ENCODE measurements at places on chromosomes 7 and 10.

GRCh38 chr7:30371321-30371720 is 86.9 kb downstream of the ZNRF2 start:
- no peak for DNase-seq

GRCh38 chr7:139782932-139783331 is 5.1 kb upstream of the HIPK2 start:
- DNase-seq, result no peak

- no peak for DNase-seq
Observed at GRCh38 chr7:133975130-133975529, 152.0 kb upstream of the LRGUK start.

DNA sequence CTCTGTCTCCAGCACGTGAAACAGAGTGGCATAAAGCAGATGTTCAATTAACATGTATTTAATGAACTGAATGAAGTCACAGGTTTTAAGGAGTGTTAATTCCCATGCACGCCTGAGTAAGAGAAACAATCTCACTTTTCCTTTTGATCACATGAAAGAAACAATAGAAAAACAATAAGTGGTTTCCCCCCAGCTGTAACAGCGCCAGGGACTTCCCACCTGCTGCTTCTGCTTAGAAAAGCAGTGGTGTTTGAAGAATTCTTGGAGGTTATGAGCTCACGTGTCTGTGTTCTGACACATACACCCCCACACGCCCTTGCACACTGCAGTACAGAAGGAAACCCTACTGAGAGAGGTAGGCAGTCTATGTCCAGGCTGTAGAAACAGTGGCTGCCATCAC is 51.3 kb upstream of the FRMD4A start:
- no peak for DNase-seq

DNA sequence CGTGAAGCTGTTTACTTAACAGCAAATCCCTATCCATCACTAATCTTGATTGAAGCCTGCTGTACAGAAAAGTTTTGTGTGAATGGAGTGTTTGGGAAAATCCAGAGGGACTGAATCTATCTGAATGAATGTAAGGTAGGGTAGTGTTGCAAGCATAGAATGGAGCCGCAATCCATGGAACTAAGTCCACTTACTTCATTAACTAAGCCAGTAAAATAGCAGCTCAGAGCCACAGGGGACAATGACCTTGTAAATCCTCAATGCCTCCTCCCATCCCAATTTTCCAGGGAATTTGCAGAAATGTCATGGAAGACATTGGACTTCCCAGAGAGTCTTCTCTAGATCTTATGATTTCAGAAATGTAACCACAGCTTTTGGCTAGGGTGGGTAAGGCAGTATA is 15.2 kb downstream of the TBATA start:
- no peak for DNase-seq

DNA sequence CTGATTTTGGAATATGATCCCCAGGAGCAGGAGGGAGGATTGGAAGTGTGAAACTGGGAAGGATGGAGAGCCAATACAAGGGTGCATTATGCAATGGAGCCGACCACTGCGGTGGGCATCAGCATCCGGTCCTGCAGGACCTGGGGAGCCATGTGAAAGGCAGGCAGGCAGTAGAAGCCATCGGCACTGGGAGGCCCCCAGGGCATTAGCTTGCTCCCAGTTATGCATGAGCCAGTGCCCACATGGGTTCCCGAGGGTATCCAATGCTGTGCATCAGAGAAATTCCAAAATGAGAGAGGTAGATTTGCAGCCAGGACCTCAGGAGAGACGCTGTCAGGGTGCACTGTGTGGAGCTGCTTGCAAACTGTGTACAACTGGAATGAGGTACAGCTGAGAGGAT is 8.7 kb upstream of the KCP start:
- DNase-seq, result no peak

DNA sequence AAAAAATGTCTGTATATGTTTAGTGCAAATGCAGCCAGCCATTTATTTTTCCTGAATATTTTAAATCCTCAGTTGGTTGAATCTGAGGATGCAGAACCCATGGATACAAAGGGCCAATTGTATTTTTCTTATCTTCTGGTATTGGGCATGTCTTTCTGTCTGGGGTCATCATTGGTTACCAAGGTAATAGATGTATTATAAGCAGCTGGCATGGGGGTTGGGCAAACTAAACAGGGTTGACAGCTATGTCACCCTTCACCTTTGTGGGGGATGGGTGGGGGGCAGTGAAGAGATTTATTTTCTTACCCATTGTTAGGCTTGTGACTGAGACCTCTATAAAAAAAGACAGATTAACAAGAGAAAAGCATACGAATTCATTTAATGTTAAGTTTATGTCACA is 38.8 kb downstream of the CDHR3 start:
- DNase-seq, result no peak

DNA sequence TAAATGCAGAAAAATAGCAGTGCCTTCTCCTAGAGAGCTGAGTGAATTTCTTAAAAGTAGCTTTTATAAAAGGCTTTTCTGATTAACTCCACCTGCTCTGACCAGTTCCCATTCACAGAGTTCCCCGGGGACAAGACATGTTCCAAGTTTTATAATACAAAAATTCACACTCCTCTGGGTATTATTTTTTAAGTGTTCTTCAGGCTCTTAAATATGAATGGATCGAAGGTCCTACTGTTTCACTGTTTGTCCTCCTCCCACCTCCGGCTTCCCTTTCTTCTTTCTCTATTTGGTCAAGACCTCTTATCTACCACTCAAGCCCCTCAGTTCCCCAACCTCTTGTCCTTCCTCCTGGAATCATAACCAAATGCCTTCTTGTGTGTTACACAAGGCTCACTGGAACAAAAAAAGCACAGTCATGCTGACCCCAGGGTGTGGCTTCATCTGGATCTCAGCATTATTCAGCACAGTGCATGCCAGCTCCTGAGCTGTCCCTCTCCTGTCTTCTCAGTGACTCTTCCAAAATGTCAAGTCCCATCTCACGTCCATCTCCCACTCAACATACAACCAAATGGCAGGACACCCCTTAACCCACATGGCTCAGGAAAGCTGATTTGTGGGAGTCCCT is 222.4 kb downstream of the SORCS1 start:
- DNase-seq, result no peak

DNA sequence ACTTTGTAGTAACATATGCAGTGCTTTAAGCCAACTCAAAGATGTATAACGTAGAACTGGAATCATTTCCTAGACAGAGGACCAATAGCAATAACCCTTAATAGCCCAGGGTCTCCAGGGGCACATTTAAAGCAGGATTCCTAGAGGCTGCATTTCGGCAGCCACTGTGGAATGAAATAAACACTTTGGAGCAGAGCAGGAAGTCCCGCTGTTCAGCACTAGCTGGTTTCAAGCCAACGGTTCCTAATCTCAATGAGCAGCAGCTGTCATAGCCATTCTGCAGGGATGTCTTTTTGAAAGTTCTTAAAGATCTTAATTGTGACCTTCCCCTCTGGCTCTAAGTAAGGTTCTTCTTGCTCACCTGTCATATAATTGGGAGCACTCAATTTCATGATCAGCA is 18.4 kb upstream of the MACROH2A2 start:
- DNase-seq, result no peak

DNA sequence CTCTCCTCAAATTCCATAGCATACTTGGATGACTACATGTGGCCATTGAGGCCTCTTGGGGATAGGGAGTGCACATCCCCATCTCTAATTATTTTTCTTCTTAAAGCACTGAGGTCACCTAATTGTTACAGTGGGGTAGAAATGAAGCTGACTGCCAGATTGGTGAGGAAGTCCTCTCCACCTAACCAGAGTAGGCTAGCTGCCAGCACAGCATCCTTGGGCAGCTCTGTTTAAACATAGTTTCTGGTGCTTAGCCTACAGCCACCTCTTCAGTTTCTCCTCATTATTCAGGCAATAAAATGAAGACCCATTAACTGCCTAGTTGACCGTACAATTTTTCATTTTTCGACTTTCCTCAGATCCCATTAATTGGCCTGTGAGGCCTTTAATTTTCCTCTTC is 104.6 kb downstream of the MLLT10 start:
- DNase-seq, result no peak

- no peak for DNase-seq
Observed at GRCh38 chr7:15284396-15284795, 277.4 kb downstream of the AGMO start.

DNA sequence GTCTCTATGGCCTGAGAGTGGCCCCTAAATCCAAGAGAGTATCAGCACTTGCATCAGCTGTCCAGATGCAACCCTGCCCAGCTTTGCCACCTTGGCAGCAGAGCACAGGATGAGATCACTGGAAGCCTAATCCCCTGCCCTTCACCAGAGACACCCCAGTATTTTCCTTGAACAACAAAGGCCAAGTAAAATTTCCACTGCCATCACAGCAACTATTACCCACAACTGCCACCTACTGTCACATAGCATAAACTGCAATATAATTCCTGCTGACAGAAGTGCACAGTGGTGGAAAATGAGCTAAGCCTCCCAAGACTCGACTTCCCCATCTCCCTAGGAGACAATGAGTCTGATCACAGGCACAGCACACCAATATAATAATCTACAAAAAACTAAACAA is 462.8 kb upstream of the ZWINT start:
- no peak for DNase-seq

DNA sequence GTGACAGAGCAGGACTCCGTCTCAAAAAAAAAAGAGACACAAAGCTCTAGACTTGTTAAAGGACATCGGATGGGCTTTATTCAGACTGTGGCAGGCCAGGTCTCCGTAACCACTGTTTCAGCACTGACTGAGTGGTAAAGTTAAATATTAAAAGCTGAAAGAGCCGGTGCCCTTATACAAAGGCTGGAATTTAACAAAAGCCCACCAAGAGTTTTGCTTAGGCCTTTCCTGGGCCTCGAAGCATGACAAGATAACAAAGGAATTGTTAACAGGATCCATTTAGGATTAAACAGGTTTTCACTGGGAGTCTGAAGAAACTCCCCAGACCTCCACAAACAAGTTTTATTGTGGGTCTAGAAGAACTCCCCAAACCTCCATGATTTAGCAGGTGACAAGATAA is 727.8 kb downstream of the TYW1 start:
- DNase-seq, result no peak

DNA sequence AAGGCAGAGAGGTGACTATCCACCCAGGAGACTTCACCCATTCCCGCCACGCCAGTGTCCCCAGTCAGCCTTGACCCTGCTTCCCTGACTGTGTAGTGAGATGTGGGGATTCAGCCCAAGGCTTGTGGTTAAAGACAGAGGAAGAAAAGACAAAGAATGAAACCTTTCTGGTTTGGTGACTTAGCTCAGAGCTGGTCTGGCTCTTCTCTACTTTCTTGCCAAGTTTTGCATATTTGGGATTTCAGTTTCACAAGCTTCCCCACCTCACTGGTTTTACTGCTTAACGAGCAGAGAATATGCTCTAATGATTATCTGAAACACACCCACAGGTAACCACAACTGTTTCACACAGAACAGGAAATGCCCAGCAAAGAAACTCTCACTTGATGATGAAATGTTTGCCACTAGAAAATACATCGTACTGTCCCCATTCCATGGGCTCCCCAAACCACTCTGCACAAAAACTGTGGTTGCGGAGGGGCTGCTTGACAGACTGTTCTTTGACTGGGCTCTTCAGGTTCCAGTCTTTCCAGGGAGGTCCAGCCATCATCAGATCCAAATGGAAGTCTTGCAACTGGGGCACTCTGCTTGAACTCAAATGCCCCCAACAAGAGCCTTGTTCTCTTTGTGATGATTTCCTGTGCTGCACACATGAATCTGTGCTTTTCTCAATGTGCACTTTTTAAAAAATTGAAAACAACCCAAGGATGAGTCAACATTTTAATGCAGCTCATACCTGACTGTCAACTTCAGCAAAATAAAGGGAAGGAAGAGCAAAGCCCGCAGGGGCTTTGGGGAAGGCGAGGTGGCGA is 95.5 kb downstream of the CTBP2 start:
- no peak for DNase-seq

DNA sequence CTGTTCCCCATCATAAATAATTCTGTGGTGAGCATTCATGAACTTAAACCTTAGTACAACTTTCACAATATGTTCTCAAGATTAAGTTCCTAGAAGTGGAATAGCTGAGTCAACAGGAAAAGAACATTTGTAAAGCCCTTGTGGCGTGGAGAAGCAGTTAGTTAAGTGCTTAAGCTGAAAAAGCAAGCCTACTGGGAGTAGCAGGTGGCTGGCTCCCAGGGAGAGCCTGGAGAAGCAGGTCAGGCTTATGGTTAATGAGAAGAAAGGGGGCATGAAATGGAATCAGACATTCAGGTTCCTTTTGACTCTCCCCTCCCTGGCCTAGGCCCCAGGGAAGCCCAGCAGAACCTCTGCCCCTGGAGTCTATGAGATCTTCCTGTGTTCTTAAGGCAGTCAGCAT is 35.3 kb downstream of the VSTM4 start:
- no peak for DNase-seq

GRCh38 chr10:43114743-43115611 is 23.3 kb upstream of the CSGALNACT2 start:
- DNase-seq, result no peak

DNA sequence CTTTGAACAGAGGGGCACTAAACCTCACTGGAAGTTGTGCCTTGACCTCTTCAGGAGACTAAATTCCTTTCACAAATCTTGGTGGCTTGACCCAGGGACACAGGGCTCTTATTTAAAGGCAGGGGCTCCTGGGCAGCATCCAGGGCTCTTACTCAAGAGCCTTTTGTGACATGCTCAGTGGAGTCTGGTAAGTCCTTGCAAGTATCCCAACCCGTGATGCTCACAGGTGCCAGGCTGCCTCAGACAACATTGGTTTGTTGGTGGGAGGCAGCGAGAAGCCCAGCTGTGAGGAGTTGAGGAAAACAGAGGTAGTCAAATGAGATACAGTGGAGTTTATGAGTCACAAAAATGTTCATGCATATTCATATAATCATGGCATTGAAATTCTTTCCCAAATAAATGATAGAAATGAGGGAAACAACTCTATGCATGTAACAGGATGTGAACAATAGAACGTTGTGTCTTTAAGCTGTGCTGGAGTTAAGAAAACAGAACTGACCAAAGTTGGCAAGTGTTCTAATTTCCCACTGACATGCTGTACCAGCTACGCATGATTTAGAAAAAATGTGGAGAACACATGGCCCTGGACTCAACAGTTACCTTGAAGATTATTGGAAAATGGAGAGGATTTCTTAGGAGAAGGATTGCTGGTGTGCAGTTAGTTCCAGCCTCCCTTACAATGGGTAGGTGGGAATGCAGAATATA is 654.5 kb upstream of the COBL start:
- no peak for DNase-seq

DNA sequence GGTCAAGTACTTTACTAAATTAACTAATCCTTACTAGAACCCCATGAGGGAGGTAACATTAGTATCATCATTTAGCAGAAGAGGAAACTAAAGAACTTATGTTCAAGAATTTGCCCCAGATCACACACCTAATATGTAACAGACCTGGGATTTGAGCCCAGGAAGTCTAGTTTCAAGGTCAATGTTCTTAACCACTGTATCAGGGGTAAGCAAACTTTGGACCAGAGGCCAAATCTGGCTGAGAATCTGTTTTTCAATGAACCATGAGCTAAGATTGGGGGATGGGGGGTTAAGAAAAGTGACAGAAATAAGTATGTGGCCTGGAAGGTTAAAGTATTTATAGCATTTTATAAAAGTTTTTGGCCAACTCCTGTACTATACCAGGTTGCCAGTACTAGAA is 95.1 kb downstream of the ZNF248 start:
- DNase-seq, result no peak

- no peak for DNase-seq
Observed at GRCh38 chr10:4061441-4061951, 276.5 kb upstream of the KLF6 start.

Measured in HS-27A (cell line).